ENCODE measurements at places on chromosomes 13 and 19.

GRCh38 chr19:16336571-16336970 is 11.9 kb downstream of the KLF2 start:
- DNase-seq, result no peak

DNA sequence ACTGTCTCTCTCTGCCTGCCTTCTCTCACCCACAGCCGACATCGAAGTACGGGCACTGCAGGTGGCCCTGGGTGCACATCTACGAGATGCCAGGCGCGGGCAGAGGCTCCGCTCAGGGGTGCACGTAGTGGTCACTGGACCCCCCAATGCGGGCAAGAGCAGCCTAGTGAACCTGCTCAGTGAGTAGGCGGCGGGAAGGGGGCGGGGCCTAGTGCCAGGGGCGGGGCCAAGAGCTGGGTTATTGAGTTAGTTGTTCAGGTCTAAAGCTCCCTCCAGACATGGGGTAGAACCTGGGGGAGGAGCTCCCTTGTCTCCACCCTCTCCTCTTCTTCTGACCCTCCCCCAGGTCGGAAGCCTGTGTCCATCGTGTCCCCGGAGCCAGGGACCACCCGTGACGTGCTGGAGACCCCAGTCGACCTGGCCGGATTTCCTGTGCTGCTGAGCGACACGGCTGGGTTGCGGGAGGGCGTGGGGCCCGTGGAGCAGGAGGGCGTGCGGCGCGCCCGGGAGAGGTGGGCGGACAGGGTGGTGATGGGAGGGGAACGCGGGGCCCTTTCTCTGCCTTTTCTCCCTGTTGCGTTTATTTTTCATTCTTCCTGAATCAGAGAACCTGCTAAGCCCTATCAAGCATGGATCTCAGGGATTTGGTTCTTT is 1.9 kb downstream of the GTPBP3 start:
- no peak for DNase-seq

- no peak for DNase-seq
Measured at GRCh38 chr13:94333131-94333820, 146.2 kb downstream of the DCT start.

DNA sequence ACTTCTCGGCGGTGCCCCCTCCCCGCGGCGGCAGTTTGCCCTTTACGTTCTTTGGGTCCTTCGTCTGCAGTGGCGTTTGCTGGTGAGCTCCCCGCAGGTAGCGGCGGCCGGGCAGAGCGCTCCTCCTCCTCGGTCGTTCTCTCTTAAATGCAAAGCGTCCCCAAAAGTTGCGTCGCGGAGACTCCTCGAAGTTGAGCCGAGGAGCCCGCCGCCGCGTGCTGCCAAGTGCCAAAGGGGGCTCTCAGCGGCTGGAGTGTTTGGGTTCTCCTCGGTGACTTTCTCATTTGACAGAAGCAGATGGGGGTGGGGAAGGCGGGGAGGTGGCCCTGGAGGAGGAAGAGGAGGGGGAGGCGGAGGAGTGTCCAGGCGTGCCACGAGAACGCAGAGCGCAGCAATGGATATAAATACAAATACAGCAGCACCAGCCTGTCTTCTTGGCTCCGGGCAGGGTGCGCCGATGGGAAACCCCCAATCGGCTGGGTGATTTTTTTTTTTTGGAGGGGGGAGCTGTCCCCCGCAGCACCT is at the start of gene SOX21:
Gene SOX21 (minus strand): TSS at position 259 of the 525 bp plus-strand sequence. CDS start 496 bp downstream, outside the sequence.
- DNase-seq, result no peak

DNA sequence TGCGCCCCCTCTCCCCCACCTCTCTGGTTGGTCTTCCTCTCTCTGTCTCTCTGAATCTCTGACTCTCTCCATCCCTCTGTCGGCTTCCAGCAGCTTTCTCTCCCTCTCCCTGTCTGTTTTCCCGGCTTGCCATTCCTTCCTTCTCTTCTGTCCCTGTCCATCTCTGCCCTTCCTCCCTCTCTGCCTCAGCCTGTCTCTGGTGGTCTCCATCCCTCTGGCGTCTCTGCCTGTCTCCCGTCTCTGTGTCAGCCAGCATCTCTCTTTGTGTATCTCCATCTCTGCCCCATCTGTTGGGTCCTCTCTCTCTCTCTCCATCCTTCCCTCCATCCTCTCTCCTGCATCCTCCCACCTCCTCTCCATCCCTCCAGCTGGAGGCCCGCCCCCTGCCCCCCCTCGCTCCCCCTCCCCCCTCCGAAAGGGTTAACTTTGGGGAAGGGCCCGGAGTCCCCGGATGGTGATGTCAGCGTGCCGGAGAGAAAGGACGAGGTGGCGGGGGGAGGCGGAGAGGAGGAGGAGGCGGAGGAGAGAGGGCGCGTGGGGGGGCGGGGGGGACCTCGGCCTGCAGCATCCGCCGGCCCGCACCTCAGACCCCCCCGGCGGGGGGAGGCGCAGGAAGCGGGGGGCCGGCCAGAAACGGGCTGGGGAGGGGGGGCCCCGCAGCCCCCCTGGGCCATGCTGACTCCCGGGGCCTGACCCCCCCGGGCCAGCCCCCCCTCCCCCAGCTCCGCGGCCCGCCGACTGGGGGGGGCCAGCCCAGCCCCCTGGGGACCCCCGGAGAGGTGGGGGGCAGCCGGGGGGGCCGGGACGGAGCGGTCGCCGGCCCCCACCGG is at the start of gene BRSK1:
Gene BRSK1 (plus strand): TSS at position 450 of the 830 bp plus-strand sequence. CDS start 446 bp downstream, outside the sequence.
- DNase-seq, result peak; percentile 60

DNA sequence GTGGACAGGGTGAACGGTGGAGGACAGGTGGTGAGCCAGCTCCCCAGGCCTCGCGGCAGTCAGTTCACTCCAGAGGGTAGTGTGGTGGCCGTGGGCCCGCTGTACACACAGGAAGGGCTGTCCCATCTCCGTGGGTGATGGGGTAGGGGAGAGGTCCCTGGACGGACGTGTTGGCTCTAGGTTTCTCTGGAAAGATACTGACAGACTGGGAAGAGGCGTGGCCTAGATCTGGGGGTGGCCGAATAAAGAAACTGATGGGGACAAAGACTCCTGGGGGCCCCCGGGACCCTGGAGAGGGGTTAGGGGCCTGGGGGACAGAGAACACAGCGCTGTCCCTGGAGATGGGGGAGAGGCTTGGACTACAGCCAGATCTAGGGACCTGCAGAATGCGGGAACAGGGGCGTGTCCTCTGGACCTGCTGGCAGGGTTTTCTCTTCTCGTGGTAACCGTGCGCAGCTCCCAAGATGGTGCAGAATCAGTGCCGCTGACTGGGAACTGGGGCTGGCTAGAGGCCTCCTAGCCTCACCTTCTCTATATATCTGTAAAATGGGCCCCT is 4.0 kb upstream of the PRAM1 start:
- DNase-seq, result no peak

DNA sequence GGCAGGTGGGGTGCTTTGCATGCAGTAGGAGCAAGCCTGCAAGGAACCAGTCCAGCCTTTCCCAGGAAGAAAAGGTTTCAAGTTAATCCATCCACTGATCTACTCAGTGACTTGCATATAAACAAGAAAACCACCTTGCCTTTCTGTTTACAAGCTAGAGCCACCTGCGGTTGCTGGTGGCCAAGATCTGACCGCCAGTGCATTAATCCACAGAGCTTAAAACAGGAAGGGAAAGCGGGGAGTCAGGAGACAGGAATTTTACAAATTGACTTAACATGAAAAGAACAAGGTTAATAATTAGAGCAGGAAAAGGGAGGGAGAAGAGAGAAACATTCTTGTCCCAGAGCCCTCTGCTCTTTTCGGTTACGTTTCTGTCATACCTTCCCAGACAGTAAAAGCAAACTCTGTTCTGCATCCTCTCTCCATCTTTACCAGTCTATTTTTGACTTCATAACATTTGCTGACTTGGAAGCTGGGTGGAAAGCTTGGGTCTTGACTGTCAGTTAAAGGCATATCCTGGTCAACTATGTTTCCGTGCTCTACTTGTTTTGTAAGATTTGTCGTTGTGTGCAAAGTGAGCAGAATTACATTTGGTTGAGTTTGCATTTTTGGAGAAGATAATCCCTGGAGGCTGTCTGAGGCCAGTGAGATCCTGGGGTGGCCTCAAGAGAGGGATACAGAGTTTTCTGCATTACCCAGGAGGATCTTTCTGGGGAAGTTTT is 760.6 kb downstream of the EFNB2 start:
- no peak for DNase-seq

GRCh38 chr19:6654347-6655310 is 15.3 kb downstream of the TNFSF14 start:
- DNase-seq, result no peak

- peak; percentile 38 for DNase-seq
Measured at GRCh38 chr13:80712026-80712425, 371.1 kb upstream of the SPRY2 start.

- DNase-seq, result no peak
Measured at GRCh38 chr13:75581874-75582640, 32.5 kb downstream of the UCHL3 start.

GRCh38 chr19:7923295-7924191 is 2.4 kb downstream of the CTXN1 start:
- no peak for DNase-seq

Measured in fibroblast of pulmonary artery (primary cell).